Peyer's patch (tissue), 4 donors: ENCODE measurements at places on chromosomes 1 and 21.
A peak's percentile ranks its signal among the peaks of the same experiment; 100 is the strongest.

- no peak for DNase-seq
Observed at GRCh38 chr1:193766329-193766728, 579.9 kb upstream of the B3GALT2 start.

GRCh38 chr1:33410091-33410701 is 20.7 kb downstream of the PHC2 start:
- DNase-seq: no peak

GRCh38 chr1:220313576-220313975 is 41.3 kb upstream of the RAB3GAP2 start:
- DNase-seq: no peak

- DNase-seq: no peak
Observed at GRCh38 chr1:191634801-191635508, 523.3 kb upstream of the RGS18 start.

DNA sequence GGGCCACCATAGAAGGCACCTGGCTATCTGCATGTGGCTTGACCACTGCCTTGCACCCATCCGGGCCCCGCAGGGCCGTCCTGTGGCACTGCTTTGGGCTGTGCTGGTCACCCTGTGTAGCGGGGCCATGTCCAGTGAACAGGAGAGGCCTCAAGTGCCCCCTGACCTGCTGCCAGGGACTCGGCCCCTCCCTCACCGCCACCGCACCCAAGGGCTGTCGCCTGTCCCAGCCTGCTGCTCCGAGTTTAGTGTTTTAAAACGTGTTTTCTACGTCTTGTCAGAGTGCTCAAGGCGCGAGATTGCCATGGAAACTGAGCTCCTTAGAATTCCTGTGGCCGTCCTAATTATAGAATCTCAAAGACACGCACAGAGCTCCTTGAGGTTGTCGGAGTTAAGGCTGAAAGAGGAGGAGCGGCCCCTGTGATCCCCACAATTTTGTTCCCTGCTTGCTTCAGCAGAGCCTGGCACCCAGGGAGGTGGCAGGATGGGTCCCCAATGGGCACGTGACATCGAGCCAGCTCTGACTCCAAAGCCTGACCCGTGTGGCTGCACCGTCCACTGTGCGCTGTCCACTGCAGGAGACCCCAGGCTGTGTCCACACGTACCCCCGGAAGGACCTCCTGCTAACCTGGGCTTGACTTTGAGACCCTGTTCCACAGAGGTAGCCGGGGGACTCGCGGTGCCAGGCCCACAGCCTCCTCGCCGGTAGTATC is 66.2 kb downstream of the FAAP20 start:
- DNase-seq: no peak

GRCh38 chr1:160883581-160884513 is 1.1 kb downstream of the ITLN1 start:
- DNase-seq: no peak

GRCh38 chr1:246111570-246111969 is 395.5 kb downstream of the SMYD3 start:
- no peak for DNase-seq

DNA sequence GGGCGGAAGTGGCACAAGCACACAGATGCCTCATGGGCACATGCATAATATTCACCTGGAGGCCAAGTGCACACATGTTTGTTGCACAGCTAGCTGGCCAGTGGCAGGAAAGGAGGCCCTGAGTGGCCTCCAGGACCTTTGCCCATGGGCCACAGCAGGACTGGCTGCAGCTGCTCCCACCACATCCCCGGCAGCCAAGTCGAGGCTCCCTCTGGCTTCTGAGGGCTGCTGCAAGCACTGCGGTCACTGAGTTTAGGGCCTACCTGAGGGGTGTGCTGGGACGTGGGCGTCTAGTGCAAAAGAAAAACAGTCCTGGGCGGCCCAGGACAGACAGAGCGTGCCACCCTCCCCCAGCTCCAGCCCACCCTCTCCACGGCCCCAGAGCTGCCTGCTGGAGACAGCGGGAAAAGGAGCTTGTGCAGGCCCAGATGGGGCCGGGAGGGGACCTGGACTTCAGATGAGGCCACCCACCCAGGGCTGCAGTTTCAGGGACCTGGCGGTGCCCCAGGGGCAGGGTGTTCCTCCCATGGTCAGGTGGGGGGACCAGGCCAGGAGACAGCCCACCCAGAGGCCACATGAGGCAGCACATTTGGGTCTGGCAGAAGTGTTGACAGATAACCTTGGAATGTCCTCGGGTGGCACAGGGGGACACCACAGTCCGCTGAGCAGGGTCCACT is 265.9 kb upstream of the VAMP3 start:
- no peak for DNase-seq

- no peak for DNase-seq
Observed at GRCh38 chr1:214604523-214604922, 1.5 kb downstream of the CENPF start.

DNA sequence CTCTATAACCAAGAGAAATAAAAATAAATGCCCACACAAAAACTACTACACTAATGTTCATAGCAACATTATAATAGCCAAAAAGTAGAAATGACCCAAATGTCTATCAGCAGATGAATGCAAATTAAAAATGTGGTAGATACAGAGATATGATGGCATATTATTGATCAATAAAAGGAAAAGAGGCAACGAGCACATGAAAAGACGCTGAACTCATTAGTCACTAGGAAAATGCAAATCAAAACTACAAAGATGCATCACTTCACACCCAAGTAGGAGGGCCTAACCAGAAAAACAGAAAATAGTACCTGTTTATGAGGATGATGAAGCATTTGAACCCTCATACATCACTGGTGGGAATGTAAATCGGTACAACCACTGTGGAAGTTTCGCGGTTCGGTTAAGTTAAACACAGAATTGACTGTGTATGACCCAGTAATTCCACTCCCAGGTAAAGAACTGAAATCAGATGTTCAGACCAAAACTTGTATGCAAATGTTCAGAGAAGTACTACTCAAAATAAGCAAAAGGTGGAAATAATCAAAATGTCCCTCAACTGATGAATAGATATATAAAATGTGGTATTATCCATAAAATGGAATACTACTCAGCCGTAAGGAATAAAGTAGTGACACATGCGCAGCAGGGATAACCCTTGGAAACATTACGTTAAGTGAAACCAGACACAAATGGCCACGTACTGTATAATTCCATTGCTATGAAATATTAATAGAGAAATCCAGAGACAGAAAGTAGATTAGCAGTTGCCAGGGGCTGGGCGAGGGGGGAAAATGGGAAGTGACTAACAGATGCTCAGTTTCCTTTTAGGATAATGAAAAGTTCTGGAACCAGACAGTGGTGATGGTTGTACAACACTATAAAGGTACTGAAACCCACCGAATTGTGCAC is 3.1 kb downstream of the USP48 start:
- DNase-seq: no peak

DNA sequence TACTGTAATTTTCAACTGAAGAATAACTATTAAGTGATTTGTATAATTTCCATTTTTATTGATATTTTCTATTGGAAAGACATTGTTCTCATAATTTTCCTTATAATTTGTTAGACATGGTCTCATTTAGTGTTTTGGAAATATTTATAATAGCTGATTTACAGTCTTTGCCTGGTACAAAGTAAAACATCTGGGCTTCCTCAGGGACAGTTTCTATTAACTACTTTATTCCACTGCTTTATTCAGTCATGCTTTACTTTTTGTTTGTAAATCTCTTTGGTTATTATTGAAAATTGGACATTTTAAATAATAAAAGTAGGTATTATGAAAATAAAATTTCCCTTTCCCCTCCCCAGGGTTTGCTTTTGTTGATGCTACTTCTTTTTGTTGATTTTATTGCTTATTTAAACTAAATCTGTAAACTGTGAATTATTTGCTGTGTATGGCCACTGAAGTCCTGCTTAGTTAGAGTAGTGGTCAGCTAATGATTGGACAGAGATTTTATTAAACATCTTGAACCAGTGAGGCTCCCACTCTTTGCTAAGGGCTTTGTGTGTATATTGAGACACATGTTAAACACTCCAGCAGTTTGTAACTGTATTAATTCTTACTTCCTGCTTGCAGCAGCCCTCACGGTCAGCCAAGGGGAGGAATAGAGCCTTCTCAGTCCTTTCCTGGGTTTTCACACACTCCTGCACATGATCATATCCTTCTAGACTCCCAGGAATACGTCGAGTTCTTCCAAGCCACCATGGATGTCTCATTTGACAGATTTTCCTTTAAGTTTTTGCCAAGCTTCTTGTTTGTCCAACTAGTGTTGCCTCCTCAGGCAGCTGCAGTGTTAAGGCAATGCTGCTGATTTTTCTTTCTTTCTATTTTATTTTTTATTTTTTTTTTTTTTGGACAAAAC is 994.6 kb upstream of the PRMT6 start:
- no peak for DNase-seq

GRCh38 chr21:14533499-14534428 is 12.4 kb downstream of the SAMSN1 start:
- no peak for DNase-seq

DNA sequence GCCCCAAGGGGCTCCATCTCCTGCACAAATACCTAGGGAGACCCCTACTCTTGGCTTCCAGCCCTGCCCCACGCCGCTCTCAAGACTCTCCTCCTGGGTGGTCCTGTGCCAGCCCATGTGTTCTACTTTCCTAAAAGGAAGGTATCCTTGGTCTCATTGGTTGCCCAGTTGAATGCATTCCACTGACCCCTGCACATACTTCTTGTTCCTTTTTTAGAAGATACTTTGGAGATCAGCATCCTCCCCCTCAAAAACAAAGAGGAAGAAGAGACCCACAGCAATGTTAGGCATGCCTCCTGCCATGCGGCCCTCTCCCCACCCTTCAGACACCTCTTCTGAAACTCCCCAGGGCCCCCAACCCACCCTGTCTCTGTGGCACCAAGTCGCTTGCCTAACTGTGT is 4.1 kb downstream of the SLAMF9 start:
- DNase-seq: no peak

GRCh38 chr21:17370263-17370662 is 142.6 kb upstream of the CXADR start:
- DNase-seq: no peak

GRCh38 chr1:202807451-202807925 is 733 bp downstream of the KDM5B start:
- peak; percentile 32 for DNase-seq

DNA sequence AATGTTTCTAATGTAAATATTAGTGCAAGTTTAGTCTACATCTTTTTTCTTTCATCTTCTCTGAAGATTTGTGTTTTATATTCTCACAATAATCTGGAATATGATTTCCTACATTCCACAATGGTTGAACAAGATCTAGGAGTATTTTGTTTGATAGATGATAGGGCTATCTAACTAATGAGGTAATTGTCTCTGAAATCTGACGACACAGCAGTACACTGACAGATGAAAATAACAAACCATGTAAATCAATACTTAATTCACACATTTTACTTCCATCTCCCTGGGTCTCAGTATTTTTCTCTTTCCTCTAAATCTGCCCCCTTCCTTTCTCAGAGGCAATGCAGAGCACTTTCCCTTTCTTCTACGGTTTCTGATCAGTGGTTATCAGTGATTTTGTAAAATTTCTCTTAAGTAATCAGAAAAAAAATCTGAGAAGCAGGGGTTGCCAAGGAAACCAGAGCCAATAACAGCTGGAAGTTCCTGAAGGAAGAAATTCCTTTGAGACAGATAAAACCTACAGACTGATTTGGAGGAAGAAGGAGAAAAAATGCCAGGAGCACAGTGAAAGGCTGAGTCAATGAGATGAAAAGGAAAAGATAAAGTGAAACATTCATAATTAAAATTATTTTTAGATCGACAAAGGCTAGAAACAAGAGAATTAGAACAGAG is 7.3 kb upstream of the ANKRD13C start:
- DNase-seq: no peak

DNA sequence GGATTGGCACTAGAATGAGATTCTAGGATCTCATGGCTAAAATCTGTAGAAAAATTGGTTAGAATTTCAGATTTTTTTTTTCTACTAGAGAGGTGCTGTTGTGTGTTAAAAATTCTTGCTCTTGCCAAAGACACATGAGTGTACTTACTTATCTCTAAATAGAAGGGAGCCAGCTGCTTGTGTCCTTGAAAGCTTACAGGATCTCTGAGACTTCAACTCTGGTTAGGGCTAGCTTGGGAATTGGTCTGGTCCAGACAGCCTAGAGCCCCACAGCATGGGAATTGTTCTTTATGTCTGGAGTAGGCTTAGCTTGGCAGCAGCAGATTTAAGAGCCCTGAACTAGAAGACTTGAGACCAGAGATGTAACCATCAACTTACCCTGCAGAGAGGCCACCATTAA is 37.3 kb downstream of the MACO1 start:
- no peak for DNase-seq

DNA sequence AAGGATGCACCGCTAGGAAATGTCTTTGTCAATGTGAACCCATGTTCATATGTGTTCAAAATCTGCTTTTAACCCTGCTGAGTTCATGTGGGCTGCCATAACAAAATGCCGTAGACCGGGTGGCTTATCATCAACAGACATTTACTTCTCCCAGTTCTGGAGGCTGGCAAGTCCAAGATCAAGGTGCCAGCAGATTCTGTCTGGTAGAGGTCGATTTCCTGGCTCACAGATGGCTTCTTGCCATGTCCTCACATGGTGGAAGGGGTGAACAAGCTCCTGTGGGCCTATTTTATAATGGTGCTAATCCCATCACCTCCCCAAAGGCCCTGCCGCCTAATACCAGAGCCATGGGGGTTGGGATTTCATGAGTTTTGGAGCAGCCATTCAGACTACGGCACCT is 4.6 kb upstream of the CDCP2 start:
- DNase-seq: no peak

DNA sequence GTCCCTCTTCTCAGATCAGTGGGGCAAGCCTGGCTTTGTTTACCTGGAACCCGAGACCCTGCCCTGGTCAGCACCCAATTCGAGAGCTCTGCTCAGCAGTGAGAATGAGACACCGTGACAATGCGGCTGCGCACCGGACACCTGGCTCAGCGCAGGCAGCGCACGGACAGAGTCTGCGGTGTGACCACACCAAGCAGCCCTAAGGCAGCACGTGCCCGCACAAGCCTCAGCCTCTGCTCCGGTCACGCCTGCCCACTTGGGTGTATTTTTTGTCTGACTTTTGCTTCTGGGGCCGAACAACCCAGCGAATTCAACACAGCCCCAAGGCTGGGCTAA is 4.7 kb downstream of the KRTAP10-8 start:
- DNase-seq: no peak

DNA sequence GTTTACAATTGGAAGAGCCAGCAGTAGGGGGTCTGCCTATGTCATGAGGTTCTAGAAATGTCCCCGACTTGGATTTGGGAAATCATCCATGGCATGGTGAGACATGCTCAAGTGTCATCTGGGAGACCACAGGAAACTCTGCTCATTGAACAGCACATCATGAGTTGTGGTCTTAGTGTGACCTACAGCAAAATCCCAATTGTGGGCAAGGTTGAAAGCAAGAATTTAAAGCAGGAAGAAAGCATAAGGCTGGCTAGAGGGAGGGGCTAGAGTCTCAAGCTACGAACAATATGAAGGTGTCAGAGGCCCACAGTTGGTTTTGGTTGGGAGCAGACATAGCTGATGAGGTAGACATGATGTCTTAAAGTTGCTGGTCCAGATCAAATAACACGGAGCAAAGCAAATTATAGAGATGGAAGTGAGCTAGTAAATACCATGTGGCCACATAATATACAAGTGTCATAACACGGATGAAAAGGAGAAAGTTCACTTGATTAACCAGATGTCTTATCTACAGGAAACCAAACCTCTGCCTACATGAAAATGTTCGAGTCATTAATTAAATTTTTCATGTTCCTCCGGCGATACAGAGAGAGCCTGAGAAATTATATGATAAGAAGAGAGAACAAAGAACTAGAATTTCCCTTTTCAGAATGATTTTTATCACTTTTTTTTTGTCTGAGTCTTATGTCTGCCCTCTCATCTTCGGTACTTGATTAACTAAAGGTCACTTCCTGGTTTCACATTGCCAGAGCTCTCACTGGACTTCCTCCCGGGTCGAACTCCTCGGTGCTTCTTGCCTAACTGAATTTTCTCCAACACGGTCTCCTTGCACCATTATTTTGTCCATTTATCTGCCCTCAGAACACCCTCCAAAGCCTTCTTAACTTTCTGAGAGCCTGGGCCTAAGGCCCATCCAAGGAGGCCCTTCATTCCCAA is 67.5 kb upstream of the DUSP10 start:
- DNase-seq: no peak
